RPMI8226 (cell line): ENCODE measurements at places on chromosomes 1 and 21.

DNA sequence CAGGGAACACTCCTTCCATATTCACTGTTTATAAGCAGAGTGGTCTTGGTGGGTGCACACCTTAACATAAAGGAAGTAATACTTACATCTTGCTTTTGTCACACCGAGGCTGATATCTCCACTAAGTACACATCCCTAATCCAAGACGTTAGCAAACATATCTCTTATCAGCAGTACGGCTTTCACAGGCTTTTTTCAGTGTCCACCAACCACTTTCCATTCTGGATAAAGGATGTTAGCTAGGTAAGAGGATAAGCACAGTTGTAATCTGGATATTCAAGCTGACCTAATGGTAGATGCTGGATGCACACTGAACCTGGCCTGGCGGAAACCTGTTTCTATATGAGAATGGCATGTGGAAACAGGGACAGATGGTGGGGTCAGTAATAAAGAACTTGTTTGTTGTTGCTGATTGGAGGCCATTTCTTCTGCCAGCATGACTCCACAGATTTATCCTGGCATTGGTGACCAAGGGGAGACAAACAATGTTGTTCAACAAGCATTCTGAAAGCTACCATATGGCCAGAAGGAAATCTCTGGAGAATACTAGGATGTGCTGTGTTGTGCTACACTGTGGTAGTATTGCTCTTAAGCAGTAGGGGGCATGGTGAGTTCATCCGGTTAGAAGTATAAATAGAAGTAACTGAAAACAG lies 416.4 kb downstream of the PTBP2 start:
- DNase-seq = no peak

GRCh38 chr1:25866288-25866687 lies 7.0 kb upstream of the AUNIP start:
- no peak for DNase-seq

DNA sequence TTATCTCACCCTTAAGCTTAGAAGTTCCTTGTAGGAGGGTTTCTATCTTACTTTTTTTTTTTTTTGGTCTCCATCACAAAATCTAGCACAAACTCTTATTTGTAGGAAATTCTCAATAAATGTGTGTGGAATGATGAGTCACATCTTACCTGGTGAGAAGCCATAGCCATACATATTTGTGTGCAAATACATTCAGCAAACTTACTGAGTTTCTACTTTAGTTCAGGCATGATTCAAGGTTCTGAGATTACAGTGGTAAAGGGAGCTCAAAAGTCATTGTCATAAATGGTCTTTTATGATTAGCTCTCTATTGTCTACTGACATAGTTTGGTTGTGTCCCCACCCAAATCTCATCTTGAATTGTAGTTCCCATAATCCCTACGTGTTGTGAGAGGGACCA lies 193.1 kb upstream of the UBE2U start:
- no peak for DNase-seq

DNA sequence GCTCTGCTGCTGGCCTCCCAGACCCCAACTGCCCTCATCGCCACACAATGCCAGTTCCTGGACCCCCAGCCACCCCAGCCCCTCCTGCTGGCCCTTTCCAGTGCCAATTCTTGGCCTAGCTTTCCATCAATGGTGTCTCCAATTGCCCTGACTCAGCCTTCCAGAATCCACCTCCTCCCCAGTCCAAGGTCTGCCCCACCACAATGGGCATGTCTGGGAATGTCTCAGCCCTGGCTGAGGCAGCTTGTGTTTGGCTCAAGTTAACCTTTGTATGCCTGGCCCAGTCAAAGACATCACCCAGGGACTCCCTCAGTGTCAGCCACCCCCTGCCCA lies 16.4 kb downstream of the ALDH4A1 start:
- DNase-seq = no peak

DNA sequence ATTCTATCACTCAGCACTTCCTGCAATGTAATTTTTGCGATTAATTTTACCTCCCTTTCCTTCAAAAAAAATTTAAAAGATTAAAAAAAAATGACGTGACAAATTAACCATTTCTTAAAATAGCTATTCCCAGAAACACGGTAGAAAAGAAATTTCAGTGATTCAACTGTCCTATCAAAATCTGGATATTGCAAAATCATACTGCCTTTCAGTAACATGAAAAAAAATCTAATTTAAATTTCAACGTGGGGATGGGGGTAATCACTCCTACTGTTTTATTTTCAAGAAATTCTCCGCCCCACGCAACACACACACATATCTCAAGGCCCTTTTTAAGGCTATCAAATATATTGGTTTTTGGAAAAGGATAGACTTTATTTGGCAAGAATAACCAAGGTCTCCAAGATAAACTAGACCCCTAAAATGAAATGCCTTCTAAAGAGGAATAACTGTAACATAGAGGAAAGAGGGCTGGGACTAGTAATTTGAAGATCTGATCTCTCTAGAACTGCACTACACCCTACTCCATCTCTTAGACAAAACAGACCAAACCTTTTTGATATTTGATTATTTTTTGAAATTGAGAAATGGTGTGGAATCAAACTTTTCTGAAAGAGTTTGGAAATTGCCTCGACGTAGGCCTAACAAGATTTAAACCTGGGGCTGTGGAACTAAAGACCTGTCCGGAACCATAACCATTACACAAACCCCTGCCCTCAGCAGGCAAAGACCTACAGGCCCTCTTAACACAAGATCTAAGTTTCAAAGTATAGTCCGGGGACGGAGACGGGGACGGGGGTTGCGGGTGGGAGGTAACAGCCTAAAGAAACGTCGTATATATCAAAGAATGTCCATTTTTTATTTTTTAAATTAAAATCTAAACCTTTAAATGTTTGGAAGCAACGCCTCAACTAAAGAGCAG lies 941 bp downstream of the ARNT start:
- no peak for DNase-seq

DNA sequence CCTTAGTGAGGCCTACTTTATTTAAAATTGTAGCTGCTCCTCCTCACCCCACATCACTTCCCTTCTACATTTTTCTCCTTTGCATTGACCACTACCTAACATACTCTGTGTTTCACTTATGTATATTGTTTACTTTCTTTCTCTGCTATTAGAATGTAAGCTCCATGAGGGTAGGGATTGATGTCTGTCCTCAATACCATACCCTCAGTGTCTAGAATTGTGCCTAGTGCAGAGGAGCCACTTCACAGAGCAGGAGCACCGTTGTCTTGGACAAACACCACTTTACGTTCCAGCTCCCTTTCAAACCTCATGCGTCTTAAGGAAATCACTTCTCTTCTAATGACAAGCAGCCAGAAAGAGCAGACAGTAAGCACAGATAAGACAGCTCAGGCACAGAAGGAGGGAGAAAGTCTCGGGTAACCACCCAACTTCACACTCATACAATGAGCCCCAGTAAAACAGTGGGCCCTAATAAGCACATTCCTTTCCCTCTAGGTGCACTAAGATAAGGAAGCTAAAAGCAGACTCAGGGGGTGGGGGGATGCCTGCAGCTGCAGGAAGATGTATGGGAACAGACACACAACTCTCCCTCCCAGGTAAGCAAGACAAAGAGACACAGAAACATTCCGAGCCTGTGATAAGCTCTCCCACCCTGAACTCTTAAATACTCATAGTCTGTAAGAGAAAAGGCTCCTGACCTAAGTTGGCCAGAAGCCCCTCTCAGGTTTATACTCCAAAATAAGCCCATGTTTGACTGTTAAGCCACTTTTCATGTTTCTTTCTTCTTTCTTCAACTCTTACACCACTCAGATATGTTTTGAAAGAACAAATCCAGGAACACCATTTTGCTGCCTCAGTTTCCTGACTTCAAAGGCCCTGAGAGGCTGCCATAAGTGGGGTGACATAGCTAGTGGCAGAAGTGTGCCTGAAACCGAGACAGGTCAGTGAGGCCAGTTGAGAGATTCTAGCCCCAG lies 7.1 kb upstream of the PLEKHM2 start:
- DNase-seq = no peak

GRCh38 chr1:183039985-183040447 lies 16.8 kb downstream of the LAMC1 start:
- DNase-seq = no peak

- DNase-seq = no peak
Observed at GRCh38 chr1:110513511-110513910, 5.5 kb downstream of the KCNA10 start.

DNA sequence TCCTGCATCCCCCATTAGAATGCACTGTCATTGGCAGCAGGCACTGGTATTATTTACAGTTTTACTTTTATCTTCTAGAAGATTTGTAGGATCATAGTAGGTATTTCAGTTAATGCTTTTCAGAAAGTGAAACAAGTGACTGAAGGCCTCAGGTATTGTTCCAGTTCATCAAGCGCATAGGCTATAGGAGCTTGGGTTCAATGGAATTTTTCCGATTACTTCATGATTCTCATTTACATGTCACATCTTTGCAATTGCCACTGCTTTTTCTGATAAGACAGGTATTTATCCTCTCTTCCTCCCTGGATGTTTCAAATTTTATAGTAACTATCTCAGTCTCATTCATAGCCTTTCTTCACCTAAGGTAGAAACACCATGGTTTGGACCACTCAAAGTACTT lies 161.3 kb downstream of the NTPCR start:
- no peak for DNase-seq

DNA sequence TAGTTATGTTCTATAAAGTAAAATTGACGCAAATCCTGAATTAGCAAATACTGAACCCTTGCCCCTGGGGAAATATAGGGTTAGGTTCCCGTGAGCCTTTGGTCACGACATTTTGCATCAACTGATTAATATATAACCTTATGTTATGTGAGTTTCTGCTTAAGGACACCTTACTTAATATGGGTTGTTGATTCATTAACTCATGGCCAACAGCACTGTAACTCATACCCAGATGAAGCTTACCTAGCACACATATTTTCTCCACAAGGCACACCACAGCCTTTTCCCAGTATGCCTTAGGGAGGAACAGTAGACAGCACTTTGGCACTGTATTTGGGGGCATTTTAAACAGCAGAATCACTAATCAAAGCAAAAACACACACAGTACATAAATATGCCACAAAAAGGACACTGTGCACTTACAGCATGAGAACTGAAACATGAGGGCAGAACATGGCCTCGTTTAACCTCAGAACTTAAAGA lies 15.1 kb downstream of the INAVA start:
- no peak for DNase-seq

DNA sequence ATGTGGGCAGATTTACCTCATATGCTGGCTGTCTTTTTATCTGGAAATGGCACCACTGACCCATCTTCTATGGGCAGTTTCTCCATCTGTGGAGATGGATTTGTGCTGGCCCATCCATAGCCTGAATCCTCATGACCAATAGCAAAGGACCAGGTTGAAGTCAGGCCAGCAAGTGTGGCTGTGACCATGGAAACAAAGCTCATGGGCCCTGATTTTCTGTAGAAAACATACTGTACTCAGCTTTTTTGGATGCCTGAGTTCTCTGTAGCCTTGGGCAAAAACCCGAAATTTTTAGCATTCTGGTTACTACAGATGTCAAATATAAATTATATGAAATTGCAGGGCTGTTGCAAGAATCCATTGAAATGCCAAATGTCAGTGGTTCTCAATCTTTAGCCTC lies 155.0 kb downstream of the PLXNA2 start:
- no peak for DNase-seq

GRCh38 chr1:223207293-223208066 lies 64.4 kb upstream of the TLR5 start:
- no peak for DNase-seq

DNA sequence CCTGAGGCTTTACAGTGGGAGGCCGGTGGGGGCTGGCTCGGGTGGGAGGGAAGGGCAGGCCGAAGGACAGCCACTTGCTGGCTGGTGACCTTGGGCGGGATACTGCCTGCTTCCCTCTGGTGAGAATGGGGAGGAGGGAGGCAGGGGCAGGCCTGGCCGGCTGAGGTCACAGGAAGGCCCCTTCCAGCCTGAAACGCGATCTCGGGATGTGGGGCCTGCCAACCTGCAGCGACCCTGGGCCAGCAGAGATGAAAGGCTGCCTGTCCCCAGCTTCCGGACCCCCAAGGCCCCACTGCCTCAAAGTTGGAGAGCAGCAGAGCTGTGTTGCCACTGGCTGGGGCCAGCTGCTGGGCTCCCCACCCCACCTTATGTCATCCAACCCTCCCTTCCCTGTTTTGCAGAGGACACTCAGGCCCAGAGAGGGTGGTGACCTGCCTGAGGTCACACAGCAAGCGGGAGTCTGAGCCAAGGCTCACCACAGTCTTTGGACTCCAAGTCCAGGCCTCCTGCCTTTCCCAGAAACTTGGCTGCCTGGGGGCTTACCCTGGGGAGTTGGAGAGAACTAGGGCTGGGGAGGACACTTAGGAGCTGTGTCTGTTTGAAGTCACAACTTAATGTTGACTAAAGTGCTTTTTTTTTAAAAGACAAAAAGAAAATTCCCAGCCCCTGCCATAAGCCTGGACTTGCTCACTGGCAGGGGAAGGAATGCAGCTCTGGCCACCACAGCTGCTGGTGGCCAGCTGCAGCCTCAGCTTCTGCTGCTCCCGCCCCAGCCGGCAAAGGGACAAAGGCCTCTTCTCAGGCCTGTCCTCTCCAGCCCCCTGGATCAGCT lies 14.8 kb upstream of the WASF2 start:
- no peak for DNase-seq

- no peak for DNase-seq
Observed at GRCh38 chr1:59015708-59016107, 231.9 kb upstream of the JUN start.

- DNase-seq = no peak
Observed at GRCh38 chr1:41641941-41642527, 157.6 kb upstream of the EDN2 start.

- DNase-seq = peak; percentile 75
Observed at GRCh38 chr1:11052839-11053757, 6.1 kb upstream of the MASP2 start.

- no peak for DNase-seq
Observed at GRCh38 chr1:234729561-234730474, 119.8 kb upstream of the IRF2BP2 start.
